ENCODE measurements at places on chromosomes 1 and 21.

DNA sequence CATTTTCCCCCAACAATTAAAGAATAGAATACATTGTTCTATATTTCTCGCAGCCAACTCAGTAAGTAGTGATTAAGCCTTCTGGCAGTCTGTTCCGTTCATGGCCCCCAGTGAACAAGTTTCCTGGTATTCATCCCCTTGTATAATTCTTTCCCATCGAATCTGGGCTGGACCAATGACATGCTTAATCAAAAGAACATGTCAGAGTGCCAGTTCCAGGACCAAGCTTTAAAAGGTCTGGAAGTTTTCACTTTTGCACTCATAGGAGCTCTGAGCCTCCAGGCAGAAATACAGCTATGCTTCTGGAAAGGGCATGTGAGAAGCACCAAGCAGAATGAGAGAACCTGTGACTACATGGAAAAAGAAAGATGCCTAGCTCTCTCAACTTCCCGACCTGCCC lies 22.5 kb upstream of the DPYD start:
- DNase-seq, result no peak

DNA sequence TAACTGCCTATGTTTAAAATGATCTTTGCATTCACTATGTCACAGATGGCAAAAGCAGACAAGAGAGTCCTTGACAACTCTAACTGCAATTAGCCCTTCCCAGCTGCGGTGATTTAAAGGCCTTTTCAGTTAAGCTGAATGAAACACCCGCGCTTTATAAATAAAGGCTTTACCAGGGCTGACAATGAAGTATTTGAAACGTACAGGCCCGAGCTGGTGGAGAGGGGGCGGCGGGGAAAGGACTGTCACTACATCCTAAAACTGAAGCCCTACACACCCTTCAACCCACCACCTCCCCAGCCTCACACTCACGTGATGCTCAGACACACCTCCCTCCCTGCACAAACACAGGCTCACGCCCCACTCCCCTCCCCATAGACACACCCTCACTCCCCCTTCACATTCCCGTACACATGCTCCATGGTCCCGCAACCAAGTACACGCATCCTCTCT lies 45.5 kb downstream of the GRIK3 start:
- no peak for DNase-seq

GRCh38 chr1:183276386-183277080 lies 90.5 kb downstream of the LAMC2 start:
- DNase-seq, result no peak

GRCh38 chr1:37465593-37466517 lies 8.5 kb upstream of the ZC3H12A start:
- no peak for DNase-seq

GRCh38 chr1:203177470-203178039 lies 1.9 kb upstream of the MYBPH start:
- no peak for DNase-seq
